ENCODE measurements at places on chromosomes 6 and 20.

DNA sequence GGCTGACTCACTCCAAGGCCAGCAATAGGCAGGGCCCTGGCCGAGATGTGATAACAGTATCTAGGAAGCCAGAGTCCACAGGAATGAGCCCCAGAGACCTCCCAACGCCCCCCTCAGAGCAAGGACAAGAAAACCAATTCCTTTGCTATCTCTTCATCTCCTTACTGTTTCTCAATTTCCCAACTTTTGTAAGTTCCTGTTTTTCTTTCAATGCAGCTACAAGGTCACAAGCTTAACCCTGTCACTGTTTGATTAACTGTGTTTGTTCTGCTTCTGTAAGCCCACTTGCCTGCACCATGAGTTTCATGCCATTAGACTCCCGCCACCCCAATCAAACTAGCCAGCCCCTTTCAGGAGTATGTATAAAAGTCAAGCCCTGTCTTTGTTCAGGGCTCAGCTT is 3.5 kb downstream of the FKBP1C start:
- DNase-seq: no peak

- no peak for DNase-seq
Measured at GRCh38 chr6:19067165-19067564, 680.0 kb downstream of the RNF144B start.

GRCh38 chr6:47352194-47352920 is 42.7 kb upstream of the TNFRSF21 start:
- no peak for DNase-seq

DNA sequence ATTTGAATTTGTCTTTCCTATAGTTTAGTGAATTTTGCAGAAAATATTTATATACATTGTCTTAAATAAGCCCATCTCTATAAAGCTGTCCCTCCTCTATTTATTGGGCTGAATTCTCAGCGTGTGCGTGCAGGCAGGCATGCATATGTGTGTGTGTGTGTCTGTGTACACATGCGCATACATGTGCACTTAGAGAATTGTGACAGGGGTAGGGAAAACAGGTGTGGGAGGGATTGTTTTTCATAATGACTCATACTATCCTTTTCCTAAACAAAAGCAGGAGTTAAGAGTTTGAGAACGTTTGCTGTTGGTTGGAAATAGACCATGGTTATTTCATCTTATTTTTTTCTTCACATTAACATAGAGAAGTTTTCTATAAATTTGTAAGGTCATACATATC is 43.4 kb upstream of the FABP7 start:
- no peak for DNase-seq

DNA sequence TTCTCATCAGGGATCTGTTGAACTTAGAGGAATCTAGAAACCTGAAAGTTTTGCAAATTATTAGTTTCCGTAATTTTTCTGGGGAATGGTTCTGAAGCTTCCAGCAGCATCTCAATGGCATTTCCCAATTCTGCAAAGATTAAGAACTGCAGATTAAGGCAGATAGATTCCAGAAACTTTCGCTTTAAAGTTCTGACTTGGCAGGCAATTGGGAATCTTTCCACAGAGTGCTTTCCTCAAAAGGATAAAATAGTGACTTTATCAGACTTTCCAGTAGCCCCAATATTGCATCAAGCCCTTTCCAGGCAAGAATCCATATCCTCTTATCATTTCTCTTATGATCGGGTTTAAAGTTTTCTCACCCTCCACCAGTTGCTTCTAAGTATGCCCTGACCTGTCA is 261.1 kb downstream of the FNDC1 start:
- no peak for DNase-seq

GRCh38 chr20:49276961-49277785 is 684 bp downstream of the ZNFX1 start:
- peak; percentile 40 for DNase-seq

GRCh38 chr20:5864873-5865587 is 85.3 kb downstream of the TRMT6 start:
- no peak for DNase-seq

- no peak for DNase-seq
Measured at GRCh38 chr20:46673394-46674252, 15.6 kb downstream of the TP53RK start.

DNA sequence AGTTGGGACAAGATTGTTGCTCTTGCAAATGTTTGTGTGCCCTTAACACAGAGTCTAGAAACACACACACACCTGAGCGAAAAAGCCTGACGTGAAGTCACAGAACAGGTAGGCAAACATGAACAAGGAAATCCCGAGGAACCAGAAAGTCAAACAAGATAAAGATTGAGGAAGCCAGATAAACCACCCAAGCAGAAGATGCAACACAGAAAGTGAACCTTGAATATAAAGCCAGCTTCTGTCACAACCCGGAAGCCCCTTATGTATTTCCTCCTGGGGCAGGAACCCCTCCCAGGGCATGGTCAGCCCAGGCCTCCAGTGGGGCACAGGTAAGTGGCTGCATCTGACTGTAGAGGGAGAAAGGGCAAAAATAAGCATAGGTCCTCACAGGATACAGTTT is 158.2 kb upstream of the SUPT3H start:
- DNase-seq: no peak

DNA sequence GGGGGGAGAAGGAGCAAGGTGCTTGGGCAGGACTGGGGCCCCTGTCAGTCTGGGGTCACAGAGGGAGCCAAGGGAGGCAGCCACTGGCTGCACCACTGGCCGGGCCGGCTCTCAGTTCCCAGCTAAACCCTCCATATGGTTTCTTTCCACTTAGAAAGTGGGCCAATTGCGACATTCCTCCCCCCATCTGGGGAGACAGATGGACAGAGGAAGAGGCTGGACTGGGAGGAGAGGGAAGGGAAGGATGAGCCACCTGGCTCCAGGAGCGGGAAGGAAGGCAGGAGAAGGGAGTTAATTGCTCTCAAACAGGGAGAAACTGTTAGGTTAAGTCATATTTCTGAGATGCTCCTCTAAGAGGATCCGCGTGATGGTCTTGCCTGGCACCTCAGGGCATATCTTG is 82.2 kb downstream of the GRM4 start:
- DNase-seq: no peak

- DNase-seq: no peak
Measured at GRCh38 chr6:87082160-87082721, 12.7 kb downstream of the CGA start.
